GM12891 (cell line): ENCODE measurements at places on chromosomes 5 and 9.

DNA sequence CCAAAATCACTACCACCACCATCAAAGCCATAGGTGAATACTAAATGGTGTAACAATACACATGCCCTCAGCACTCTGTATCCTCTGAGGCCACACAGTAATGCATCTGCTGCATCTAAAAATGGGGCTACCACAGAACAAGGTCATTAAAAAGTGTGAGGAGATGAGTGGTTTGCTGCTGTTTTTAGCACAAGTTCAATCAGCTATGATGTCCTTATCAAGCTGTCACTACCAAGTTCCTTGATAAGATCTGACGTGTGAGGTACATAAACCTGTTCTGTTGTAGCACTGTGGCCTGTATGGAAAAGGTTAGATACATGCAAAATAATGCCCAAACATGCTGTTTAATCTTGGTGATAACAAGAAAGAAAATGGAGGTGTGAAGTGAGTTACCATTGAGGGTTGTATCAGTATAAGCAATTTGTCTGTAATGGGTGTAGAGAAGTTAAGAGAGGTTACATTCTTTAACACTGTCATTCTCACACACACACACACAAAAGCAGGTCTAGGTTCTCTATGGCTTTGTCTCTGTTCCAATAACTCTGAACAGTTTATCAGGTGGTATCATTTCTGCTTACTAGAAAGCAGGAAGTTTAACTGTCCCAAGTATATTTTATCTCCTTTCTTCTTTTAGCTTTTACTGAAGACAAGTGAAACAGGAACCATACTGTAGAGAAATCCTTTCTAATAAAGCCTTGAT is 252.9 kb downstream of the CWC27 start:
- no peak for DNase-seq

DNA sequence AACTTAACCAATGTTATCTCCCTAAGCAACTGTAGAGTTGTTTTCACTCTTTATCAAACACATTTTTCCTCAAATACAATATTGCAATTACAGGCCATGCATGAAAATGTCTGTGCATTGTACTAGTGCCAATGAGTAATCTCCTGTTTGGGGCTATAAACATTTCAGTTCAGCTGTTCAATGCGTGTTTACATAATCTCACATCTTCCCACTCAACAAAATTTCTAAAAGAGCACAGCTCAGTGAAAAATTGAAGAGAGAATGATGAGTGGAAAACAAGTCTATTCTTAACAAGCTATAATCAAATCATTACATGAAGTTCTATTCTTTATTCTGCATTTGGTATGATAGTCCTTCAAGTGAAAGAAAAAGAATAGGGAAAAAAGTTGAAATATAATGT is 780.5 kb upstream of the CDH9 start:
- DNase-seq: no peak

- DNase-seq: no peak
These were observed 480.6 kb downstream of the NR2F1-AS1 start for GRCh38 chr5:93100428-93100827.

- no peak for DNase-seq
These were observed 33.7 kb downstream of the LEAP2 start for GRCh38 chr5:132907161-132907560.

DNA sequence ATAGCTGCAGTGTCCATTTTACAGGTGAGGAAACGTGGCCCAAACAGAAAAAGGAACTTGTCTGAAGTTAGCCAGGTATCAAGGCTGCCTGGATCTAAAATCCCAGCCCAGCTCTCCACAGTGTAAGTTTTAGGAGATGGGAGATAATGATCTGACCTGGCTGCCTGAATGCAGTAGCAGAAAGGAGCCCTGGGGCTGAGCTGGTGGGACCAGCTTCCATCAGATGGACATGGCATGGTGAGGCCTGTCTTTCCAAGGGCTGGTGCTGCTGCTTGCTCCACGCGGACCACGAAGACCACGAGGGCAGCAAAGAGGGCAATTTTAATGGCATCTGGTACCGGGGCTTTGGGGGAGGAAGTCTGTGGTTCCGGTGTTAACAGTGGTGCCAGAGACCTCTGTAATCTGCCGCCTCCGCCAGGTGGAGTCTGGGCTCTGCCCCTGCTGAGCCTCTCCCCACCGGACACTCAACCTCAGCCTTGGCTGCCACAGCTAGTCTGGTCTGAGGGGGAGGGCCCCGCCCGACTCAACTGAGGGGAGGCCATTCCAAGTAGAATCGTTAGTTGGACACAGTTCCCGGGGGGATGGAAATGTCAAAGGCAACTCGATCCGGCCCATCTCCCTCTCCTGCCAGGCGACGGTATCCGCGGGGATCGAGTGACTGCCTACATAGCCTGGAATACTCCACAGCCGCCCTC is 650 bp downstream of the MYORG start:
- no peak for DNase-seq

DNA sequence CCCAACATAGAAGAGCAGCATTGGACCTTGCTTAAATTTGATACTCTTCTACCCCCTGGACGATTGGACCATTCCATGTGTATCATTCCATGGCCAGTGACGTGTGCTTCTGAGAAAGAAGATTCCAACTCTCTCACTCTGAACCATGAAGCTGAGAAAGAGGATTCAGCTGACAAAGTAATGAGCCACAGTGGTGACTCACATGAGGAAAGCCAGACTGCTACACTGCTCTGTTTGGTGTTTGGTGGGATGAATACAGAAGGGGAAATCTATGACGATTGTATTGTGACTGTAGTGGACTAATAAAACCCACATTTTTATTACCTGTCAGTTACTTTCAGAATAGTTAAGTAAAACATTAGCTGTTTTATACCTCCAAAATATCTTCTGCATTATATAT is 7.5 kb downstream of the HSPA5 start:
- DNase-seq: no peak

DNA sequence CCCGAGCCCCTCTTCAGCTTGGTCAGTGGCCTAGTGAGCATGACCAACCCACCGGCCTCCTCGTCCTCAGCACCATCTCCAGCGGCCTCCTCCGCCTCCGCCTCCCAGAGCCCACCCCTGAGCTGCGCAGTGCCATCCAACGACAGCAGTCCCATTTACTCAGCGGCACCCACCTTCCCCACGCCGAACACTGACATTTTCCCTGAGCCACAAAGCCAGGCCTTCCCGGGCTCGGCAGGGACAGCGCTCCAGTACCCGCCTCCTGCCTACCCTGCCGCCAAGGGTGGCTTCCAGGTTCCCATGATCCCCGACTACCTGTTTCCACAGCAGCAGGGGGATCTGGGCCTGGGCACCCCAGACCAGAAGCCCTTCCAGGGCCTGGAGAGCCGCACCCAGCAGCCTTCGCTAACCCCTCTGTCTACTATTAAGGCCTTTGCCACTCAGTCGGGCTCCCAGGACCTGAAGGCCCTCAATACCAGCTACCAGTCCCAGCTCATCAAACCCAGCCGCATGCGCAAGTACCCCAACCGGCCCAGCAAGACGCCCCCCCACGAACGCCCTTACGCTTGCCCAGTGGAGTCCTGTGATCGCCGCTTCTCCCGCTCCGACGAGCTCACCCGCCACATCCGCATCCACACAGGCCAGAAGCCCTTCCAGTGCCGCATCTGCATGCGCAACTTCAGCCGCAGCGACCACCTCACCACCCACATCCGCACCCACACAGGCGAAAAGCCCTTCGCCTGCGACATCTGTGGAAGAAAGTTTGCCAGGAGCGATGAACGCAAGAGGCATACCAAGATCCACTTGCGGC is 1.8 kb downstream of the EGR1 start:
- no peak for DNase-seq

DNA sequence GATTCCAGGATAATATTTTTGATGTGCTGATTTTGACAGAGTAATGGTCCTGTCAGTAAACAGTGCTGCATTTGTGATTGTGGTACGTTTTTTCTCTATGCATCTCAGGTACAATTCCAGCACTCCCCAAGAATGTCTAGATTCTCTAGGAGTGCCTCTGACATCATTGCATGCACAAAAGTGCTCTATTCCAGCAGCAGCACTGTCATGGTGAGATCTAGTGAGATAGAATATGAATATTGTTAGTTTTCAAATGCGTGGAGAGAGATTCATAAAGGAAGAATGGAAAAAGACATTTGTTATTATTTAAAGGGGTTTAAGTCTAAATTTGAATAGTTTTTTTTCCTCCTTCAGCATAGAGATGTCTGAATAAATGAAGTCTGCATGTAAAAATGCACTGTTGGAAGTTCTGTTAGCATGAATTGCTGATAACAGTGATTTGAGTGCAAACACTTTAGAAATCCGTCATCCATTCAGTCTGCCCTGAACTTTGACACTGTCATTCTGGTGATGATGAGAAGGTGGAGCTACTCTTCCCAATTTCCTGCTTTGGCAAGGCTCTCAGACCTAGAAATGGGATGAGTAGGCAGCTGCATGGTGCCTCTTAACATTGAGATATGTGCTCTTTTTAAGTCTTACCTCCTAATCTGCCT is 84.6 kb downstream of the GAPVD1 start:
- no peak for DNase-seq

GRCh38 chr5:55857247-55857640 is 6.1 kb downstream of the IL31RA start:
- no peak for DNase-seq

DNA sequence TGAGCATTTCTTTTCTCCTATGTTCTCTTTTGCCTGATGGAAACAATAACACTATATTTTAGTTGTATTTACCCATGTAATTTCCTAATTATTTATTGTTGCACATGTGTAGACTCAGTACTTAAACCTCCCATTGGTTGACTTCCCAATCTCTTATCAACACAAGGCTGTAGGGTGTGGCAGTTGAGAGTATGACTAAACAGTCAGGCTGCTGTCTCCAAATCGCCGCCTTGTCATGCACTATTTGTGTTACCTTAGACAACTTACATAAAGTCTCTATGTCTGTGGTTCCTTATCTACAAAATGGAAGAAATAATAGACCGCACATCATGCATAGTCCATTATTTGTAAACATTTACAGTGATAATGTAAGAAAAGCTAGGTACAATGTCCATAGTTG is 68.9 kb upstream of the EFNA5 start:
- no peak for DNase-seq

DNA sequence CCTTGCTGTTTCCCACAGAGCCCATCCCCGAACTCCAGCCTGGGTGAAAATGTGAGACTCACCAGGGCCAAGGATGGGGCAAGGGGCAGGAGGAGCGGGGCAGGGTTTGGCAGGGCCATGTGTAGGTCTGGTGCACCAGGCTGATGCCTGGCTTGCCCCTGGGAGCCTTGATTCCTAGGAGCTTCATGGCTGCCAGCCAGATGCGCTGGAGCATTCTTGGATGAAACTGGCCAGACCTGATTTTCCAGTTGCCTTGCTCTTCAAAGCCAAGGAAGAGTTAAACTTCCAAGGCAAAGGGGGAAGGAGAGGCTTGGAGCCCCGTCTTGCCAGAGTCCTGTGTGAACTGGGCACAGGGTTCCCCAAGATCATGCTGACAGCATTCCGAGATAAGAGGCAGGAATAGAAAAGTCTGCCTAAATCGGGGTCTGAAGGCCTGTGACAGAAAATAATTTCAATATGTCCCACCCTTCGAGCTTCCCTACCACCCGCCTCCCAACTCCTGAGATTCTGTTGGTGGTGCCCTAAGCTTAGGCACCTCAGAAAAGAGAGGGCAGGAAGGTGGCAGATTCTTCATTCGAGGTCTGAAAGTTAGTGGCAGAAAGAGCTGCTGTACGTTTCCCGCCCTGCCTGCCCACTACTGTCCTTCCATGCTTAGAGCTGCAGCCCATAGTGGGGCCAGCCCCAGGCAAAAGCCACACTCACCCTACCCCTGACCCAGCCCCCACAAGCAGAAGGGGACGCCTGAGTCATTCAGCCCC is 20.4 kb downstream of the FAT2 start:
- DNase-seq: no peak

- DNase-seq: no peak
These were observed 8.6 kb downstream of the RUFY1 start for GRCh38 chr5:179558932-179559283.

- no peak for DNase-seq
These were observed 101.4 kb downstream of the PRKACG start for GRCh38 chr9:68912561-68912960.

GRCh38 chr9:114321759-114322158 is 1.1 kb upstream of the ORM1 start:
- DNase-seq: no peak

- no peak for DNase-seq
These were observed 5.6 kb upstream of the GPX3 start for GRCh38 chr5:151014680-151015343.

DNA sequence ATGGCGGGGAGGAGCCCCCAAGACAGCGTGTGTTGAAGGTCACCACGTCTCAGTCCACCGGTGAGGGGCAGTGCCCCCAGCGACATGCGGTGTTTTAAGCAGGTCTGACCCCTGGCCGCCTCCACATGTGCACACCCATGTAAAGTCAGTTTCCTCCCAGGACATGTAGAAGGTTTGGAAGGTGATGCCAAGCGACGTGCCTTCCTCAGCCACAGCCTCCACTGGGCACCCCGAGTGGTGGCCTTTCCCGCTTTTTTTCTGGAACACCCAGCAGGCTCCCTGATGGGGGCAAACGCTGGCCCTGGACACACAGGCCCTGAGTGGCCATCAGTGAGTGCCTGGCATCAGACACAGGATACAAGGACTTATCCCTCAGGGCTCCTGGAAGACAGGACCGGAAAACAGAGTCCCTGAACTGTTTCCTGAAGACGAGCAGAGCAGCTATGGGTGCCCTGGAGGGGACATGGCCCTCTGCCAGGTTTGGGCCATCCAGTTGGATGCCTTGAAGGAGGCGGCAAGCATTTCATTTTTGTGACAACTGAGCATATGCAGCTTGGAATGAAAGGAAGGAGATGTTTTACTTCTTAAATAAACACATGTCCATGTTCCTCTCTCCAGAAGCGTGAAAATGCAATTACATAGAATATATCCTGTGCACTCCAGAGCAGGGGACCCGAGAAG is 275.8 kb upstream of the IRX2 start:
- no peak for DNase-seq

GRCh38 chr5:76125888-76126287 is 42.7 kb downstream of the SV2C start:
- DNase-seq: no peak

DNA sequence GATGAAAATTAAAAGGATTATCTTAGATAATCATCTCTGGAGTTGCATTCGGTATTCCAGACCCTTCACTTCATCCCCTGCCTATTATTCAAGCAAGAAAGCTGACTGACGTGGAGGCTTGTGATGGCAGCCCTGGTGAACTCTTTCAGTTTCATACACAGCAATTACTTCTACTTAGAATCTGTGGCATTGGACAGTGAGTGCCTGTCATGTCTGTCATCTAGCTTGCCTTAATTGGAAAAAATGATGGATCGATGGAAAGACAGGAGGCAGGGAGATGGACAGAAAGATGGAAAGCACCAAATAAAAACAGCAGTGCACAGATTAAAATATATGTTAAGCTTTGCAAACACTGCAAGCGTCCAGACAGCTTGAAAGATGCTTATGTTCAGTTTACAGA is 1371.0 kb upstream of the CDH6 start:
- DNase-seq: no peak

DNA sequence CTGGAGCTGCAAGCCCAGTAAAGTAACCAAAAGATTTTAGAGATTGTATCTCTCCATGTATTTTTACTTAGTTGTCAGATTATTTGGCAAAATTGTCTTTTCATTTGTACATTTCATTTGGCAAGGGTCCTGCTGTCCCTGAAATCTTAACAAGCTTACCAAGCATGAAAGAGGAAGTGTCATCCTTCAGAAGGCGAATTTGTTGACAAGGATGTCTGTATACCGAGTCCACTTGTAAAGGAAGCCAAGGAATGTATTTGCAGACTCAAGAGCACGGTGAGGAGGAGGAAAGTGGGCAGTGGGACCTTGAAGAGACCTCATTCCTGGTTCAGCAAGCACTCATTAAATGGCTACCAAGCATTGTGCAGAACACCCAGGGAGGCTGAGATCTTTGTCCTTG is 7.5 kb upstream of the OTULINL start:
- DNase-seq: no peak
